ENCODE measurements at places on chromosomes 2 and 18.

DNA sequence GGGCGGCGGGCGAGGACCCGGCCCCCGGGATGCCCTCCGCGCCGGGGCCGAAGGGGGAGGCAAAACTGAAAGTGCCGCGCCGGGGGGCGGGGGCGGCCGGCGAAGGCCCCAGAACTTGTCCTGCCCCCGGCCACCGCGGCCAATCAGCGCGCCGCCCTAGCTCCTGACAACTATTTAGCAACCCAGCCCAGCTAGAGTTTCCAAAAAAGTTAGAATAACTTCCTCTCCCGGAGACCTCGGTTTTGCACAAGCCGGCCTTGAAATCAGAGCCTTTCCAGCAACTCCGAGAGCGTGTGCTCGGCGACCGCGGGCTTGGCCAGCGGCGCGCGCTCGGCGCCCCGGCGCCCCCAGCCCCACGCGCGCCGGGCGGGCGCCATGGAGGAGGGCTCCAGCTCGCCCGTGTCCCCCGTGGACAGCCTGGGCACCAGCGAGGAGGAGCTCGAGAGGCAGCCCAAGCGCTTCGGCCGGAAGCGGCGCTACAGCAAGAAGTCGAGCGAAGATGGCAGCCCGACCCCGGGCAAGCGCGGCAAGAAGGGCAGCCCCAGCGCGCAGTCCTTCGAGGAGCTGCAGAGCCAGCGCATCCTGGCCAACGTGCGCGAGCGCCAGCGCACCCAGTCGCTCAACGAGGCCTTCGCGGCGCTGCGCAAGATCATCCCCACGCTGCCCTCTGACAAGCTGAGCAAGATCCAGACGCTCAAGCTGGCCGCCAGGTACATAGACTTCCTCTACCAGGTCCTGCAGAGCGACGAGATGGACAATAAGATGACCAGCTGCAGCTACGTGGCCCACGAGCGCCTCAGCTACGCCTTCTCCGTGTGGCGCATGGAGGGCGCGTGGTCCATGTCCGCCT lies at the start of gene TWIST2:
TSS of gene TWIST2 (plus strand) at position 245 of the 850 bp plus-strand sequence. CDS start at position 376, 131 bp downstream.
- no peak for DNase-seq

DNA sequence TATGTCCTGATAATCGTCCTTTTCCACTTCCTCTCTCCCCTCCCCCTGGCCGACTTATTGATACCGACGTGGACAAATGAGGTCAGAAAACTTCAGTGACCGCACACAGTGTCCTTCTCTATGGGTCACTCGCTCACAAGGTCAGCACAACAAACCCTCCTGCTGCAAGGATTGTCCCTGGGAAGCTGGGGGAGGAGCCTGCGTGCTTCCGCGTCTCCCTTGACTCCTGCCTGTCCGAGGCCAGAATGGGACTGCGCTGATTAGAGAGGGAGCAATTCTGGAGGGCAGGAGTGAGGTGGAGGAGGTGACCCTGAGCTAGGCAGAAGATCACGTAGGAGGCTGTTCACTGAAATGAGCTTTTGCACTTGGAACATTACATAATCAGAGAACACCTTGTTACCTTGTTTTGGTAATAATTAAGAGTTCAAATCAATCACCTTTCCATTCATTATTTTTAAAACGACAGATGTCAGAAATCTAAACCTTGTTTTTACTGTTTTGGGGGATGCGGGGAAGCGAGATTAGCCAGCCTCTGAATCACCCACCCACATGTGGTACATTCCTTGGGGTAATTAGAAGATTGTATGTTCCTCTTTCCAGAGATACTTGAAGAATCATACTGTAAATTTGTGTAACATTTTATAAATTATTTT lies 70.6 kb downstream of the CTAGE1 start:
- DNase-seq, result no peak

DNA sequence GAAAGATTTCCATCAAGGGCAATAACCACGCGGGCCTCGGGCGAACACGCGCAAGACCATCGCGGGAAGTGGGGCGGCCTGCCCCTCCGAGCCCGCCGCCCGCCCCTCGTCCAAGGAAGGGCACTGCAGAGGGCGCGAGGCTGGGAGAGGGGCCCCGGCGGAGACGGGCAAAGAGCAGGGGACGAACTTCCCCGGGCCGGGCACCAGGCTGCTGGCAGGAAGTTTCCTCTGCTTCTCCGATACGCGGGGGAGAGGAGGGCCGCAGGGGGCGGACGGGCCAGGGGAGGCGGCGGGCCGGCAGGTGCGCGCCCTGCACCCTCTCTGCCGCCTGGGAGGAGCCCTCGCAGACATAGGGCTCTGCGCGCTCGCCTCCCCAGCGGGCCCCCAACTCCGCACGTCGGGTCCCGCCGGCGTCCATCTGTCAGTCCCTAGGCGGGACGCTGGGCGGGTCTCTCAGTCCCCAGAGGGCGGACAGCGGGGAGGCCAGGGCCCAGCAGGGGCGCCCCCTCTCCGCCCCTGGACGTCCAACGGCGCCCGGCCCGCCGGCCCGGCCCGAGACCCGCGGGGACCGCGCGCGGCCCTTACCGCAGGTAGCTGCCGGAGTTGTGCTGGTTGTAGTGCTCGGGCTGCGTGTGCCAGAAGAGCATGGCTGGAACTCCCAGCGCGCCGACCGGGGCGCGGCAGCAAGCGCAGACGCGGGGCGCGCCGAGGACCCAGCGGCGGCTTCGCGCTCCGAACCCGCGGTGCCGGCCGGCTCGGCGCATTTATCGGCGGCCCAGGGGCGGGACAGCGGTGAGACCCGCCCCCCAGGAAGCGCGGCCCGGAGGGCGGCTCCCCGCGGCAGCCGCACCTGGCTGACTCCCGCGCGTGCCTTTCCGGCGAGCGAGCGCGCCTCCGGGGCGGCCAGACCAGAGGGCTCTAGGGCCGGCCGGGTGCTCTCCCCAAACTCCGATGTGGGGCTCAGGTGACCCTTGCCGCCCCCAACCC lies at the start of gene TFCP2L1:
TSS of gene TFCP2L1 (minus strand) at position 740 of the 987 bp plus-strand sequence. CDS start at position 647, 93 bp downstream.
- peak; percentile 48 for DNase-seq

DNA sequence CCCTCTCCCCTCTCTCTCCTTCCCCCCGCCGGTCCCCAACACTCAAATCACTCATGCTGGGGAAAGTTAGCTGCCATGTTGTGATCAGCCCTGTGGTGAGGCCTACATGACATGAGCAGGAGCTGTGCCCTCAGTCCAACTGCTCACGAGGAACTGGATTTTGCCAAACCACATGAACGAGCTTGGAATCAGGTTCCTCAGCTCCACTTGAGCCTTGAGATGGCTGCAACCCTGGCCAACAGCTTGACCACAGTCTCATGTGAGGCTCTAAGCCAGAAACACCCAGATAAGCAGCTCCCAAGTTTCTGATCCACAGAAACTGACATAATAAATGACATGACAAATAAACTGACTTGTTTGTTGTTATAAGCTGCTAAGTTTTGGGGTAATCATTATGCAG lies 38.4 kb downstream of the ARL4C start:
- DNase-seq, result no peak

DNA sequence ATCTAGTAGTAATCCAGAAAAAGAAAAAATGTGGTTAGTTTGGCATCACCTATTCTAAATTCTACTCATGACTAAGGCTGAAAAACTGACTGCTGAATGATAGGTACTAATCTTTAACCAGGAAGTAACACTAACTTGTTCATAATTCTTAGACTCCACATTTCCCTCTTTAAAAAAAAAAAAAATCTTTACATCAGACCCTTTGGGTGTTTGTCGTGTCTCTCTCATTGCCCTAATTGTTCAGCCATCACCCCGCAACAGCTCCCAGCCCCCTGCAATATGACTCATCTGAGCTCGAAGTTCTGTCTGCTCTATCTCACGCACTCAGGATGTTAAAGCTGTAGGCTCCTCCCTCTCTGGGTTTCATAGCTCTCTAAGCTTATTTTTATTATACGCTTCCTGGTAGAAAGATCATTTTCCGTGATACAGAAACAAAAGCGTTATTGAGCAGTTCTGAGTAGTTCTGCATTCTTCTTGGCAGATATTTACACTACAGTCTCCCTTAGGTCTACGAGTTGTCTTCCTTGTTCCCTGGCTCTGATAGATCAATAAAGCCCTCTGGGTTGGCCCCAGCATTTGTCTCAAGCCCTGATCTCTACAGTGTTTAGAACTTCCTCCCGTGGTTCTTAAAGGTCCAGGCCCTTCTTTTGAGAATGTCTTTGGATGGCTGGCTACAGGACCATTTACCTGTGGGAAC lies 95.6 kb downstream of the TNFRSF11A start:
- peak; percentile 92 for DNase-seq

DNA sequence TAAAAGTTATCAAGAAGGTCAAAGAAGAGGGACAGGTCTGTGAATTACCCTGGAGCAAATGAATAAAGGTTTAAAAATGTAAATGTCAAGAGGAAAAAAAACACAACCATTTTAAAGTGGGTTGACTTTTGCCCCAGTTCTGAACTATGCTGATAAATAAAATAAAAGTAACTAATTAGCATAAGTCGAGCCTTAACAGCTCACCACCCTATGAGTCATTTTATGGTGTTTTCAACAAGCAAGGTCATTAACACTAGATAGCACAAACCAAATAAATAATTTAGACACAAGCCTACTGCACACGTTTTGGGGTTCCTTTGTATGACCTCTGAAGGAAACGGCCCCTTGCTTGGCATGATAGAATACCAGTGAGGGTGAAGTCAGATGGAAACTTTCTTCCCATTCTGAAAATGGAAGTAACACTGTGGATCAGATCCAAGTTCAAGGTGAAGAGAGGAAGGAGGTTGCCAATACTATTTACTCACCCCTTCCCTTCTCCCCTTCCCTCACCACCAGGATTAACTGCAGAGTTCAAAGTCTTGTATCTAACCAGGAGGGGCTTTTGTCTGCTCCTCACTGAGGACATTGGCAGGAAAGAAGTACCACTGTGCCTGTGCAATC lies 380.0 kb upstream of the ACVR2A start:
- no peak for DNase-seq

DNA sequence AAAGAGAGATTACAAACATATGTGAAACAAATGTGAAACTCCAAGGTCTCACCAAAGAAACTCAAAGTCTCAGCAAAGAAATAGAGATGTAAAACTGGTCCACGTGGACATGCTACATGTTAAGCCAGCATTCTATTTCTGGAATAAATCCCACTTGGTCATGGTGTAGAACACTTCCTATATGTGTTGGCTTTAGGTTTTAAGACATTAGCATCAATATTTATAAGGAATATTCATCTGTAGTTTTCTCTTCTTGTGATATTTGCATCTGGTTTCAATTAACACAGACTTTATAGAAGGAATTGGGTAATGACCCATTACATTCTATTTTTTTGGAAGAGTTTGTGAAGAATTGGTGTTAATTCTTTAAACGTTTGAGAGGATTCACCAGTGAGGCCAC lies 133.1 kb downstream of the COPS8 start:
- no peak for DNase-seq

GRCh38 chr2:117091041-117091837 lies 723.3 kb upstream of the DDX18 start:
- no peak for DNase-seq

GRCh38 chr2:12767996-12768624 lies 51.4 kb downstream of the TRIB2 start:
- DNase-seq, result no peak

Data from activated CD4-positive, alpha-beta T cell treated with anti-CD3 and anti-CD28 coated beads, Interleukin-10, Interleukin-2, amounts not matched to agents 100 ng/mL and 50 ng/mL, durations not matched to agents 16 hours and 8 hours (primary cell).